ENCODE measurements at places on chromosomes 4 and X.

DNA sequence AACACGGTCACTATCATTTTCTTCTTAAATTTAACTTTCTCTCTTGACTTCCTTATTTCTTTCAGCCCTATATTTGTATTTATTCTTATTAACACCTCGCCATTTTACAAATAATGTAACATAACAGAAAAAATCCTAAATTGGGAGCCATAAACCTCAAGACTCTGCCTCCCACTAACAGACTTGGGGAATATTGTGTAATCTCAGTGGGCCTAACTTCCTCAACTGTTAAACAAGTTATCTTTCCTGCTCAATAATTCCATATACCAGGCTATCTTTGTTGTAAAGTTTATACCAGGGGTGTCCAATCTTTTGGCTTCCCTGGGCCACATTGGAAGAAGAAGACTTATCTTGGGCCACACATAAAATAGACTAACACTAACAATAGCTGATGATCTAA is 26.2 kb downstream of the PRSS12 start:
- DNase-seq, result no peak

- no peak for DNase-seq
Measured at GRCh38 chr4:88866862-88867550, 169.4 kb upstream of the NAP1L5 start.

DNA sequence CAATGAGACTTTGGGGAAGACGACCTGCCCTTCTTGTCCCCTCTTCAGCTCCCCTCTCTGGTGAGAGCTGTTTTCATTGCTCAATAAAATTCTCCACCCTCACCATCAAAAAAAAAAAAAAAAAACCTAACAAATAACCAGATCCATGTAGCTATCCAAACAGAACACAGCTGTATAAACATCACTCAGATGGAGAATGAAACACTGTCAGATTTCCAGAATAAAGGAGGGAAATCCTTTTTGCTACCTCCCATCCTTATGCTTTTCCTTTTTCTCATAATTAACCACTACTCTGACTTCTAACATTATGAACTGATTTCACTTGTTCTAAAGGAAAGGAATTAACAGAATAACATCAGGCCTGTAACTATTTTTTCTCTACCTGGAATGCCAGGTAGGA is 155.6 kb downstream of the PPP4R3C start:
- no peak for DNase-seq

- no peak for DNase-seq
Measured at GRCh38 chrX:74902806-74903205, 22.4 kb downstream of the NEXMIF start.

DNA sequence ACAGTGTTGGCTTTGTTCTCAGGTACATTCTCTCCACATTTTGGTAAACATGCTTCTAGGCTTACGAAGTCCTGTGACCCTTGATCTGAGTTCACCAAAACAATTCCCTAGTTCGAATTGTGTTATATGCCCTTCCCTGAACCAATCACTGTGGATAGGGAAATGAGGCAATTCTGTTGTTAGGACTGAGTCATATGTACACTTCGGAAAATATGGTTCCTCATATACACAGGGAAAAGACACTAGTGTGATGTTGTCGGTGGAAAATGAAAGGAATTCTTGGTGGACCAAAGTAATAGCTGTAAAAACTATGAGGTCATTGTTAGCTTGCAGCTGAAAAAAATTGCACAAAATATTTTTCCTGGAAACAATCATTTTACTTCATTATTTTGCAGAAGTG is 46.6 kb upstream of the MAGEC2 start:
- no peak for DNase-seq

- DNase-seq, result no peak
Measured at GRCh38 chr4:106318511-106318910, 2.2 kb downstream of the AIMP1 start.

DNA sequence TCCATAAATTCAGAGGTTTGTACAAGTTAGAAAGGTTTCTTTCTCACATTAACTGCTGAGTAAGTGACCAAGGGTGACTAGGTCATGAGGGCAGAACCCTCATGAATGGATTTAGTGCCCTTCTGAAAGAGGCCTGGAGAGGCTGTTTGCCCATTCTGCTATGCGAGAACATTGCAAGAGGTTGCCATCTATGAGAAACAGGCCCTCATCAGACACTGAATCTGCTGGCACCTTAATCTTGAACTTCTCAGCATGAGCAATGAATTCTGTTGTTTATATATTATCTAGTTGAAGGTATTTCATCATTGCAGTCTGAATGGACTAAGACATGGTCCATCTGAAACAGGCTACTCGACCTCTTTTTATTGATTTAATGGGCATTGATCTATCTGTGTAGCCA is 96.2 kb upstream of the GPRIN3 start:
- DNase-seq, result no peak

DNA sequence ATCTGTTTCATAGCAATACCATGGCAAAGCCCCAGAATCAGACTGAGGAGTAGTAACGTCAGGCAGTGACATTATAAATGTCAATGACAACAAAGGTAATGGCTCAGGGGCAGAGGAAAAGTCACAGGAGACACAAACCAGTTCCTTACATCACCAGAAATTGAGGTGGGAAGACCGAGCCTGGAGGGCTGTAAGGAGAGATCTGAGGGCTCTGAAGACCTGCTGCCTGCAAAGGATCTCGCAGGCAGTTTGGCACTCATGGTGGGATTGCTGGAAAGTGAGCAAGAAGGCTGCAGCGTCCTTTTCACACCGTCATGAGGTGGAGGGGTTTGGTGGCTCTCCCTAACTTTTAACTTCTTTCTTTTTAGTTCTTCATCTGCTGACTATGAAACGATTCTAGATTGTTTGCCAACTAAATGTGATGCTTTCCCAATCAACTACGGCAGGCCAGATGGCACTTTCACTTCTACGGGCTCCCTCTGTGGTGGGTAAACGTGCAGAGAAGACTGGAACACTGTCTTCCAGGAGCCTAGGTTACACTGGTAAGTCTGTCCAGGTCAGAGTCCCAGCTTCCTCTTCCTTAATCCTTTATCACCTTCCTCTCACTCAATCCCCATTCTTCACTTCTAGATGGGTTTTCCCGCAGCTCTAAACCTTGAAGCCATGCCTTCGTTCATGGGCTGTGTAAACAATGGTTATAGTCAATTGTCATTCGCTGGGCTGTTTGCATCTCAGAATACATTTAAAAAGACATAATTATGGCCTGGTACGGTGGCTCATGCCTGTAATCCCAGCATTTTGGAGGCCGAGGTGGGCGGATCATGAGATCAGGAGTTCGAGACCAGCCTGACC is 58.2 kb downstream of the TBC1D9 start:
- DNase-seq, result no peak

DNA sequence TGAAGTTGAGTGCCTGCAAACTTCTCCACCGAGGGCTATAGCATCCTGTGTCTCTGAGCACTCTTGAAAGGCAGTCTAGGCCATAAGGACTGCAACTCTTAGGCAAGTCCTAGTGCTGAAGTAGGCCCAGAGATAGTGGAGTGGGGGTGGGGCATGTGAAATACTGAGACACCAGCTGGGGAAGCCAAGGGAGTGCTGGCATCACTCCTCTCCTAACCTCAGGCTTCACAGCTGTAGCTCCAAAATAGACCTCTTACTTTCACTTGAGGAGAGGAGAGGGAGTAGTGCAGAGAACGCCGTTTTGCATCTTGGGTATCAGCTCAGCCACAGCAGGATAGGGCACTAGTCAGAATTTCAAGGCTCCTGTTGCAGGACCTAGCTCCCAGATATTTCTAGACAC is 56.2 kb upstream of the CYSLTR1 start:
- DNase-seq, result no peak

- peak; percentile 40 for DNase-seq
Measured at GRCh38 chr4:74320559-74321118, 12.4 kb downstream of the EPGN start.

GRCh38 chrX:103480526-103480925 is 38.8 kb downstream of the RAB40A start:
- DNase-seq, result no peak

- no peak for DNase-seq
Measured at GRCh38 chr4:53778155-53778554, 186.9 kb upstream of the LNX1 start.

- no peak for DNase-seq
Measured at GRCh38 chr4:19883841-19884240, 367.9 kb upstream of the SLIT2 start.

- DNase-seq, result no peak
Measured at GRCh38 chrX:135528756-135529155, 8.3 kb downstream of the INTS6L start.

DNA sequence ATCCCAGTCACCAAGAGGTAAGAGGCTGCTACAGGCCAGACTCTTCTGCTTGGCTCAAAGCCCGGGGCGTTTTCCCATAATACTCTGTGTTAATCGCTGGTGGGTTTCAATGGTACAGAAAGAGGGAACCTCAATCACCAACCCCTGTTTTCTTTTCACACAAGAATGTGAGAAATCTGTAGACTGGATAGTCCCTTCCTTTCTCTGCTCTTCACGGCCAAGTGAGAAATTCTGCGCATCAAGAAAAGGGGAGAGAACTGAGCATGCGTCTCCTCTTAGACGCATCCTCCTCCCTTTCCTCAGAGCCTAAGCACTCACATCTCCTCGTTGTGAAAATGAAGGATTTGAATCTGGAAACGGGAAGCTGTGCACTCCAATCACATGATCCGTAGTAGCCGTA is 64.7 kb downstream of the CLNK start:
- DNase-seq, result no peak

DNA sequence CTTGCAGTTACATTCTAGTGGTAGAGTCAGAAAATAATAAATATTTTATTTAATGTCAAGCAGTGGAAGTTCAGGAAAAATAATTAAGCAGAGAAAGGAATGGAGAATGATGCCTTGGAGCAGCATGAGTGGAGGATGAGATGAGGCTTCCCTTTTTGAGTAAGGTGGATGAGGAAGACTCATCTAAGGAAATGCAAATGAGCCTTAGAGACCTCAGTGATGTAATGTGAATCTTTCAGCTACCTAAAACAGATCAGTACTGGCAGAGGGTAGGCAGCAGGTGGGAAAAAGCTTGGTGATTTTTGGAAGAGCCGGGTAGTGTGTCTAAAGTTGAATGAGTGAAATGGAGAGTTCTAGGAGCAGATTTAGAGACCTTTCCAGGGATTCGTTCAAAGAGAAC is 118.2 kb downstream of the GRID2 start:
- no peak for DNase-seq

DNA sequence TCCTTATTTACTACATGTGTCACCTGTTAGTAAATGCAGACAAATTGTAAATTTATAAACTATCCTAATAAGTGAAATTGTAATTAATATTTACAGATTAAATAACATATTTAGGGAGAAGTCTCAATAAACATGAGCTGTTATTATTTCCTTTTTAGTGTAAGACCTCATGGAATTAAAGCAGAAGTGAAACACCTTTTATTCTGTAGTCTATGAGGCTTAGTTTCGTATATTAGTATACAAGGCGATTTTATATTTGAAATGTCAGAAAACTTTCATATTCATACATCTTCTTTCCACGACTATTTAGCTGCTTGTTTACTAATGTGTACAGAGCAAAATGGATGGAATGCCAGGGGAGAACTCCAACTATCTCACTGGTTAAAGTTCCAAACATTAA is 414.4 kb downstream of the ARHGAP24 start:
- DNase-seq, result no peak

DNA sequence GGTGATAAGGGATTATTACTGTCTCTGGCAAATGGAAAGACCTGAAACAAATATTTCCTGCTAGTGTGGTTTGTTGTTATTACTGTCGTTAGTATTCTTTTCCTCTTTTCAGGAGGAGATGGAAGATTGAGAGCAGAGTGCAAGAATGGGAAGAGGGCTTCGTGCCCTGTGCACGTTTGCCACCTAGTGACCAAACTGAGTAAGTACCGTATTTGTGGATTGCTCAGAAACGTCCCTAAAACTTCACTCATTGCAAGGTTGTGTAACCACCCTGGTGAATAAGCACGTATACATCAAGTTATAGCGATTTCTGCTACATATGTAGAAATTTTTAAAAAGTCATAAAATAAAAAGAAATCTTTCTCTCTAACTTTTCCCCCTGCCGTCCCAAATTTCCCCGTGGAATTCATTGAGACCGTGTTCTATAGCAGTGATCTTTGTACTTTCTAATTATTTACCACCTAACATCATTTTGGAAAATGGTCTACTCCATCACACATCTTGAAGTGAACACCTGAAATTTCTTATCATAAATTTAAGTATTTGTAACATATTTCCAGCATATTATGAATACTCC is 24.3 kb downstream of the LINC00632 start:
- no peak for DNase-seq

DNA sequence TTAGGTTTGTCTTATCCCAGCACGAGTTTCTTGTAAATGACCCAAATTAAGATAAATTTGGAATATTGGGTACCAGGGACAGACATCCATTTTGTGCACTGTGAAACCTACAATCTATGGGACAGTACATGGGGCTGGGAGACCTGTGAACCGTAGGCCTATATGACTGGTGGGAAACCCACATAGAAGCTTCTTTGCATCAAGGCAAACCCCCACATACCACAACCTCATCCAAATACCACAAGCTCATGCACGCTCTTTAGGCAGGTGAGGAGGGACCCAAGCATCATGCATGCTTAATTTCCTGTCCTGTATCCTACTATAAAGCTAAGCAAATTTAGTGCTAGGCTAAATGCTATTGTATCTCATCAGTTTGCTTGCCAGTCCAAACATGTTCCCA is 47.8 kb downstream of the NIPAL1 start:
- DNase-seq, result no peak

DNA sequence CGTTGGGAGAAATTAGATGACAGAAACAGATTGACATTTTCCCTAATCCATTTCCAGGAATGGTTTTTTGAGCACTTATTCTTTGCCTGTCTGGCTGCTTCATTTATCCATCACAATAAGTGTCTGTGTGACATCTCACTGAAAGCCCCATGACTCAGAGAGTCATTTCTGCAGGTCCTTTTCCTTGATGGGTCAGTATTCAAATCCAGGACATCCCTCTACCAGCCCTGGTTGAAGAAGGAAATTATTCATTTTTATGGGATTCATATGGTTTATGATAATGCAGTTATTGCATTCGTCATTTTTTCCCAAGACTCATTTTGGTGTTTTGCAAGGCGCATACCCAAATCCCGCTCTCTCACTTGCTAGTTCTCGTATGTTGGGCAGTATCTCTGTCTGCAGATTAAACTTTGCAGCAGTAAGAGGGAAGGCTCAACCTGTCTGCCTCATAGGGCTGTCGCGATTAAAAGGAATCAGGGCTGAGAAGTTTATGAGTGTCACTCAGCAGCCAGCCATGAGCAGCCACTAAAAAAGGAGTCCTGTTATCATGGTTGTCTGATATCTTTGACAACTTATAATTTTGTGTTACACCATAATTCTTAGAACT is 44.0 kb downstream of the GYG2 start:
- DNase-seq, result no peak

GRCh38 chrX:135112096-135112729 is 8.1 kb downstream of the ETDB start:
- DNase-seq, result no peak

GRCh38 chrX:20032201-20032600 is 41.3 kb upstream of the BCLAF3 start:
- no peak for DNase-seq
